Left renal cortex interstitium (tissue), 4 donors: ENCODE measurements at places on chromosomes 3 and 15. TPM values are rescaled to one million over a fixed set of nuclear protein-coding genes. Genes with fewer than 3 reads are reported as not detected.
A peak's percentile ranks its signal among the peaks of the same experiment; 100 is the strongest.

DNA sequence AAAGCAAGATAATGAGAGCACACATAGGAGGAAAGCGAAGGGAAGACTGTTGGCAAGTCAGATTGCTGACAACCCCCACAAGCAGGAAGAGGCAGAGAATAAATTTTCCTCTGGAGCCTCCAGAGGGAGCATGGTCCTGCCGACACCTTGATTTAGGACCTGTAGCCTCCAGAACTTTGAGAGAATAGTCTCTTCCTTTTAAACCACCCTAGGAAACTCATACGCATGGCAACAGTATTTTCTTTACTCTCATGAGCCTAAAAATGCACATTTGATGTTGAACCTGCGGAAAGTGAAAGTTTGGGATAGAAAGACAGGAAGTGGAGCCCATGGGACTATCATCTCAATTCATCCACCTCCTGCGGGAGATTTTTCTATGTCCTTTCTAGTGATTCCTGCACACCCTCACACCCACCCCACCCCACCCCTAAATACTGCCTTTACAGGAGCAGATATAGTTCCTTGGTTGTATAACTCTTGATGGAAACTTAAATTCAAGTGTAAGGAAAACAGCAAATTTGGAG is 116.7 kb upstream of the LPP start:
- no peak for DNase-seq

- no peak for DNase-seq
Observed at GRCh38 chr15:41983621-41984571, 11.5 kb upstream of the EHD4 start.

- no peak for DNase-seq
Observed at GRCh38 chr3:94246171-94246570, 183.3 kb downstream of the NSUN3 start.

DNA sequence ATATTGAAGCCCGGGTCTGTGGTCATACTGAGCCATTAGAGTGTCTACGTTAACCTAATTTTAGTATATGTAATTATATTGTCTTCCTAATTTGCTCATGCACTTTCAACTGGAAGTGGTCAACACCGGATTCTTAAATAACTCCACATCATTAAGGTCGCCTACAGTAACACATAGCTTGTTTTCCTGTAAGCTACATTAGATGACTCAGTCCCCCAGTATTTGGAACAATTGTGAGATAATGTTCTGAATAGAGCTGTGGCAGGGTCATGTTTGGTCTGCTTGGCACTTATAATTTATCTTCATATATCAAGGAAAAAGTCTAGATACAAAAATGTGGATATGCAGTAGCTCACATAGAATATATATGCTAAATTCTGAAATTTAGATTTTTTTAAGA is 486.2 kb downstream of the IGSF11 start:
- DNase-seq, result no peak

DNA sequence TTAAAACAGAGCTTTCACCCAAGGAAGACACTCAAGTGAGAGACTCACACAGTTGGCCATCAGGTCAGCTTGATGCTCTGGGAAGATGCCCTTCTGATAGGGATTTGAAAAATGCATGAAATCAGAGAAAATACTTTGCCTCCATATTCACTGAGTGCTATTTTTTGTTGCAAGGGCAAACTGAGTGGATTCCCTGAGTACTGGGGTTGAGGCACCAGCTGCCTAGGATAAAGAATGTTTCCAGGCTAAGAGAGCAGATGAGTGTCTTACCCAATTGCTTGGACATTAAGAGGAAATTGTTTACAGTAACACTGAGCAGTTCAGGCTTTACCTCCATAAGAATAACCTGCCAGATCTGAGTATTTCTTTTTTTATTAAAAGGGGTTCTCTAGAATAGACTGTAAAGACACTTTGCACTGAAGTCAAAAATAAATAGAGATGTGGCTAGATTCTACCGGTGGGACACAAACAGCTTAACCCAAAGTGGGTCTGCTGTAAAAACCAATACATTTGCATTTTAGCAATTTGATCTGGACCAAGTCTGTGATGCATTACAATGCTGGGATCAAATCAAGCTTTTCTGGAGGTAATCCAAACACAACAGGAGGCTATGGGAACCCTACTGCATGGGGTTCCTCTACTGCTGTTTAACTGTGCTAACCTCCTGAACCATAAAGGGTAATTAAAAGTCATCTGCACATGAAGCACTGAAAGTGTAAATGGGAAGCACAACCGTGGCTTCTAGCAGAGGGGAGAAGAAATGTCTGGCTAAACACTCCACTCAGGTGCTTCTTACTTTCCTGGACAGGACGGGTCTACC is 238.8 kb upstream of the WNT5A start:
- no peak for DNase-seq

- no peak for DNase-seq
Observed at GRCh38 chr3:51389423-51390183, 1.5 kb upstream of the RBM15B start.

- no peak for DNase-seq
Observed at GRCh38 chr3:122555275-122556071, 8.6 kb downstream of the PARP9 start.

- no peak for DNase-seq
Observed at GRCh38 chr3:36741285-36741684, 23.1 kb downstream of the DCLK3 start.

DNA sequence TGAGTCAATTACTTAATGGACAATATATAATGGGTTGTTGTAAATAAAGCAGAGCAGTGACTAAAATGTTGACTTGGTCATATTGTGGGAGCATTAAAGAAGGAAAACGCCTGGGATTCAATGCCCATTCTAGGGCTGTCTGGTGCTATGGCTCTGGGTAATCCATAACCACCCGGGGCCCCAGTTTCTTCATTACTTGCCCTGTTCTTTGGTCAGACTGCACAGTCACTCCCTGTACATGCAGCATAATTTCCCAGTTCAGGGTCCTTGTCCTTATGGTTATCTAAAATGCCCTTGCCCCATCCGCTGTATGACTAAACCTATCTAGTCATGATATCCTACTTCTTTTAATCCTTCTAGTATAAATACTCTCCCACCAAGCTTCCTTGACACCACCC is 27.5 kb upstream of the DENND4A start:
- DNase-seq, result no peak

DNA sequence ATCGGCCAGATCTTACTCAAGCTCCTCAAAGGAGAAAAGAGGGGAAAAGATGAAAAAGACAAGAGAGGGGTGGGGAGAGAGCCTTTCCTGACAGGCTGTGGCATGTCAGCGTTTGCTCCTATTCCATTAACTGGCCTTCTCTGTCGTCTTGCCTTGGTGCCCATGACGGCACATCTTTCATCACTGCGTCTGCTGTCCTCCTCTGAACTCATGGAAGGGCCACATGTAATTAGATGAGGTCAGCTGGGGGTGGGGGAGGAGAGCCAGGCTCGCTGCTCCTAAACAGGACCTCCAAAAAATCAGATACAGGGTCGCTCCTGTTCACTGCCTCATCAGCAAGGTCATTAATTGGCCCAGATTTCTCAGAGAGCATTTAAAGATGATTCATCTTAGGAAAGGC is 49.7 kb downstream of the LRTM1 start:
- DNase-seq, result no peak

GRCh38 chr3:46238386-46238785 is 3.9 kb upstream of the CCR3 start:
- DNase-seq, result no peak

GRCh38 chr3:24373198-24373959 is 121.3 kb downstream of the THRB start:
- no peak for DNase-seq

DNA sequence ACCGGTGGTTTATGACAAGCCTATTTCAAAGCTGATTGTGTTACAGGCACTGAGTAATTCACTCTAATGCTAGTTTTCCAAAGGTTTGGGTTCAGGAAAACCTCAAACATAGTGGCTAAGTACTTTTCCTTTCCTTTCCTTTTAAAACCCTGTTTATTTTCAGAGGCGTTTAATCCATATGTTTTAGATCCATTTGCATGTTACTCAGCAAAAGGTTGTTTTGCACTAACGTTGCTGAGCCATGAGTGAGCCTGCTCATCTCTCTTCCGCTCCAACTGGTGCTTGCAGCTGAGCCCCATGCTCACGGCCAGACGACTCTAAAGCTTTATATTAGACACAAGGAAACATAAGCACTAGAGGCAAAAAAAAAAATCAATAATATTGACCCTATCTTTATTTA is 9.4 kb downstream of the CEMIP start:
- DNase-seq, result no peak

DNA sequence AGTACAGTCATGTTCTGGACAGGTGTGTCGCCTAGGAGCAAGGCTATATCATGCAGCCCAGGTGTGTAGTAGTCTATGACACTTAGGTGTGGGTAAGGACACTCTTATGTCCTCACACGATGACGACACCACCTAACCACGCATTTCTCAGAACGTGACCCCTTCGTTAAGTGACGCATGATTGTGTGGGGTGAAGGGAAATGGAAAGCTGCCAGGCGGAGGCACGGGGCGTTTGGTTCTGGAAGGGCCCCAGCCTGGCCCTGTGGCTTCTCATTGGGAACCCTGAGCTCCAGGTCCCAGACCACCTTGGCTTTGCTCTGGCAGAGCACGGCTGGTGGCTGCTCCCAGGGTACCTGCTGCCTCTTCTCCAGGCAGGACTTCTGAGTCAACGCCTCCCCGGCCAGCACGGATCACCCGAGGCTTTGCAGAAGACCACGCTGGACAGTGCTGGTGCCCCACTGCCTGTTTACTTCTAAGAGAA is 39.3 kb downstream of the FBLN2 start:
- no peak for DNase-seq

DNA sequence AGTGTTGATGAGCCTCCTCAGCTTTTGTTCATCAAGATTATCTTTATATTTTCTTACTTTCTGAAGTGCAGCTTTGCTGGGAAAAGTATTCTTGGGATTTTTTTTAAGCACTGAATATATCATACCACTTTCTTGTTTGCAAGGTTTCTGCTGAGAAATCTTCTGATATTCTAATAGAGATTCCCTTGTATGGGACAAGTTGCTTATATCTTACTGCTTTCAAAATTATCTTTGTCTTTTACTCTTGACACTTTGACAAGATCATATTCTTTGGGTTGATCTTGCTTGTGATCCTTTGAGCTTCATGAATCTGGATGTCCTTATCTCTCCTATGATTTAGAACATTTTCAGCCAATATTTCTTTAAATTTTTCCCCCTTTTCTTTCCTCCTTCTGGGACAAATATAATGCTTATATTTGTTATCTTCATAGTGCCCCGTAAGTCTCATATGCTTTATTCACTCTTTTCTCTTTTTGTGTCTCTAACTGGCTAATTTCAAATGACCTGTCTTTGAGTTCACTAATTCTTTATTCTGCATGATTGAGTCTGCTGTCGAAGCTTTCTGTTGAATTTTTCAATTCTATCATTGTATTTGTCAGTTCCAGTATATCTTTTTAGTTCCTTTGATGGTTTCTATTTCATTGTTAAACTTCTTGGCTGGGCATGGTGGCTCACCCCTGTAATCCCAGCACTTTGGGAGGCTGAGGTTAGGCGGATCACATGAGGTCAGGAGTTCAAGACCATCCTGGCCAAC is 211.4 kb upstream of the MANF start:
- no peak for DNase-seq

GRCh38 chr3:132964266-132964665 is 73.9 kb upstream of the TMEM108 start:
- no peak for DNase-seq

DNA sequence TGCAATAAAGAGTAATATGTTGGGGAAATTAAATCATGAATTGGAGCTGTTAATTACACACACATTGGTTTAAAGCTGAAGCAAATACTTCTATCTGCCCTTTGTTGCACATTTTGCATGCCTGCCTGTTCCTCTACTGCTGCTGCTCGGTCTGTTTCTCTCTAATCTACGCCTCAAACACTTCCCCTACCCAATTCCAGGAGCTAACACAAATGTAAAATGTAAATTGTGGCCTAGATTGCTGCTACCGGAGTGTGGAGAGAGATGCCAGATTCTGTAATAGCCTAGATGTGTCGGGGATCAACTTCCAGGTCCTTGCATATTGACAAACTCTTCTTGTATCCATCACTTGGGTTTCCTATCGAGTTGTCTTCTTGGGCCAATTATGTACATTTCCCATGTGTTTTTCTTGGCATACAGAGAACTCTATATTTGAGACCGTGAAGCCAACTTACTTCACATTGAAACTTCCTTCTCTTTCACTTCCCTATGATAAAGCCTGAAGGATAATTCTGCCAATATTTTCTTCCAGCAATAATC is 450.4 kb upstream of the NR2F2 start:
- DNase-seq, result no peak

GRCh38 chr3:20376665-20377217 is 190.7 kb upstream of the SGO1 start:
- DNase-seq, result no peak

GRCh38 chr3:107208100-107208499 is 169.1 kb upstream of the CCDC54 start:
- DNase-seq, result peak; percentile 69

GRCh38 chr3:48553886-48554845 is 2.4 kb downstream of the PFKFB4 start:
- DNase-seq, result no peak

TFRC gene
- polyA plus RNA-seq, result 60.7 TPM

A4GNT gene
- polyA plus RNA-seq, result 2.6 TPM

INSYN1 gene
- polyA plus RNA-seq, result 22.4 TPM

ARPIN gene
- polyA plus RNA-seq, result 25.9 TPM

GRAMD1C gene
- 17.7 TPM for polyA plus RNA-seq

CCR3 gene
- not detected for polyA plus RNA-seq

CHRNA7 gene
- polyA plus RNA-seq, result 31.3 TPM

TM4SF18 gene
- polyA plus RNA-seq, result 24.4 TPM

LRRC2 gene
- 2.1 TPM for polyA plus RNA-seq

ACTC1 gene
- 1.3 TPM for polyA plus RNA-seq

RHOV gene
- 2.3 TPM for polyA plus RNA-seq
